Aortic smooth muscle cell (primary cell): ENCODE measurements at places on chromosomes 4 and X. TPM values are rescaled to one million over a fixed set of nuclear protein-coding genes. Genes with fewer than 3 reads are reported as not detected.

Gene FNIP2
- 47.7 and 91.2 TPM in 2 replicates for total RNA-seq

Gene F9
- not detected in 2 replicates for total RNA-seq

Gene SATL1
- total RNA-seq: not detected in 2 replicates

Gene PDLIM3
- total RNA-seq: 70.0 and 89.6 TPM in 2 replicates

Gene PABPC4L
- 0.13 and 0.56 TPM in 2 replicates for total RNA-seq

Gene GRIA3
- total RNA-seq: 5.0 and 7.4 TPM in 2 replicates

Gene GYPE
- total RNA-seq: 3.6 and 4.8 TPM in 2 replicates

Gene APELA
- total RNA-seq: not detected in 2 replicates

Gene APOOL
- 8.5 and 12.8 TPM in 2 replicates for total RNA-seq

Gene TCP11X2
- total RNA-seq: not detected in 2 replicates

Gene MGAT4D
- not detected in 2 replicates for total RNA-seq

Gene CASK
- total RNA-seq: 36.1 and 50.7 TPM in 2 replicates

Gene TMEM150C
- 0.06 and 0.53 TPM in 2 replicates for total RNA-seq

Gene TASL
- not detected in 2 replicates for total RNA-seq

Gene GAGE12J
- not detected in 2 replicates for total RNA-seq

Gene CDS1
- 0.13 and 0.25 TPM in 2 replicates for total RNA-seq
